ENCODE measurements at places on chromosomes 16 and 17.

- peak; percentile 49 for DNase-seq
These were observed 3.6 kb downstream of the CORO1A start for GRCh38 chr16:30186782-30187555.

GRCh38 chr17:17062866-17063265, 20.6 kb downstream of the MPRIP start:
- peak; percentile 13 for DNase-seq

DNA sequence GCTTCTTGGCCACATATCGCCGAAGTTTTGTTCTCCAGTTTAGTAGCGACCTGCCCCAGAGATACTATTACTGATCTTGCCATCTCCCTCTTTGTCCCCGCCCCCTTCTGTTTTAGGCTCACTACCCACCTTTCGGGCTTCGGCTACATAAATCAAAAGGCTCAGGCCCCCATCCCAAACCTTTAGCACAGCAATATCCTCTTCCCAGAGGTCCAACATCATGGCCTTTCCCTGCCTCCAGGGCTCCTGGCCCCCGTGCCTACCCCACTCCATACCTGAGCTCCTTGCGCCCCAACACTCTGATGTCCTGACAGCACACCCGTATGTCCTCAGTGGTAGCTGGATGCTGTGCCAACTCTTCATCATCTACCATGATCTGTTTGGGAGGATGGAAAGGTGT, 2.9 kb upstream of the PSMC5 start:
- DNase-seq = no peak

DNA sequence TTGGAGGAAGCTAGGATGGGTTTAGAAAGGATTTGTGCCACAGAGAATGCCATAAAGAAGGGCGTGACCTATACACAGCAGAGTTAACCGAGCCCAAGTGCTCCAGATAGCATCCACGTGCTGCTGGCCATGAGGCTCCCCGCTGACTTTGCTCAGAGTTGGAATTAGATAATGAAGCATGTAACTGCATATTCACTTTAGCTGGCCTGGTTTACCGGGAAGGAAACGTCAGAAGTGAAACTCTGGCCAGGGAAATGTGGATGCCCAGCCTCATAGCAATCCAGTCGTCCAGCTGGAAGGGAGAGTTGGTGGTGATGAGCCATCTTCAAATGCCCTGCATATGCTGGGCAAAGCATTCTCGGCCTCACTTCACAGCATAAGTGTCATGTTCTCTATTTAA, 6.1 kb downstream of the KRT35 start:
- no peak for DNase-seq

GRCh38 chr16:1541293-1542165, 8.1 kb downstream of the TMEM204 start:
- DNase-seq = no peak

DNA sequence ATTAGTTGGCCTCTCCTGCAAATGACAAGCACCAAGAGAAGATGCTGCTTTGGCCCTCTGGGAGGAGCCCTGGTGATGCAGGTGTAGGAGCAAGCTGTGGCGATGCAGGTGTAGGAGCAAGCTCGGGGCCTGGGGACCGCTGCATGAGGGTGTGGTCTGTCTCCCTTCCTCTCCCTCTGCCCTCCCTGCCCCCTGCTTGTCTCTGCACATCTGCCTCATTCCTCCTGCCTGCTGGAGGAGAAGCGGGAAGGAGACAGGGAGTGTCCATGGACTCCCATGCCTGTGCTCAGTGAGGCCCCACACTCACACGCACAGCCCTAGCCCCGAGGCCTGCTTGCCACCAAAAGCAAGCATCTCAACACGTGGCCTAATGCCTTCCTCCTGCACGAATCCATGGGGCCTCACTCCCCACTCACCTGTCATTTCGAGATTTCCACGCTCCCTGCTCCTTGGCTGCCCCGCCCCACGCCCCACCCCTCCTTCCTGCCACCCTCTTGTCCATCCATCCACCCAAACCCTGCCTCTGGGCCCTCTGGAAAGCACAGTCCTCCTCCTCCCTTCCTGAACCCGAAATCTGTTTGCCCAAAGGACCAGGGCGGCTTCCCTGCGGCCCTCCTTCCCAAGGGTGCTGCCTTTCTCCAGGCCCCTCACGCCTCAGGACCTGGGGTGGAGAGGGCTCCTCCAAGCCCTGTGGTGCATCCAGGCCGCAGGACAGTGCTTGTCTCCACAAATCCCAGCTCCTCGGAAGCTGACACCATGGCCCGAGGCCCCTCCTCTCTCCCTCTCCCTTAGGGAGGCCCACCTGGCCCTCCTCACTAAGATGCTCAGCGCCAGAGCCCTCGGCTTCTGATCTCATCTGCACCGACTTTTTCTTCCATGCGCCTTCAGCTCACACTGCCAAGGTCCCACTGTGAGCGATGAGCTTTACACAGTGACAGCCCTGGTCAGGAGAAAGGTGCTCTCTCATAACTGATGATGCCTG, 11.8 kb upstream of the ALDH3A1 start:
- no peak for DNase-seq

DNA sequence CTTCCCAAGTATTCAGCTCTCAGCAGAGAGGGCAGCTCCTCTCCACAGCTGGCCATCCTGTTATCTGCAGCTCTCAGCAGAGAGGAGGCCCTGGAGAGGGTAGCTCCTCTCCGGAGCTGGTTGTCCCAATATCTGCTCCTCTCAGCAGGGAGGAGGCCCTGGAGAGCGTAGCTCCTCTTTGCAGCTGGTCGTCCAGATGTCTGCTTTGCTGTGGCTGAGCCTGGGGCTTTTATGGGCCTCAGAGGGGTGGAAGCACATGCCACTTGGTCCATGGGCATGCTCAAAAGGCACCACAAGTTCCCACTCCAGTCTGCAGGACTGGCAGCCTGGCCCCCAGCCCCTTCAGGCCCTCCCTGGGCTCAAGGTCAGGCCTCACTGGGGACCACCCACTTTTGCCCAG, 314.3 kb downstream of the KCNJ2 start:
- DNase-seq = no peak
